ENCODE measurements at places on chromosomes 13 and 19. TPM values are rescaled to one million over a fixed set of nuclear protein-coding genes. Genes with fewer than 3 reads are reported as not detected.

- H3K36me3 ChIP-seq = peaks cover 8% of the 10 kb centered on the region
- peaks cover 73% of the 10 kb centered on the region for H3K4me1 ChIP-seq
- peak overlapping the region; percentile 1 for H3K27ac ChIP-seq
- H3K27me3 ChIP-seq = no peaks in the 10 kb centered on the region
Measured at GRCh38 chr19:1206150-1206863, 729 bp downstream of the STK11 start.

GRCh38 chr13:47008318-47008717 is 111.5 kb upstream of the HTR2A start:
- no peaks in the 10 kb centered on the region for H3K4me1 ChIP-seq
- H3K27ac ChIP-seq = no peak overlapping the region
- H3K36me3 ChIP-seq = no peaks in the 10 kb centered on the region
- no peak overlapping the region for H3K4me3 ChIP-seq
- no peak for DNase-seq

DNA sequence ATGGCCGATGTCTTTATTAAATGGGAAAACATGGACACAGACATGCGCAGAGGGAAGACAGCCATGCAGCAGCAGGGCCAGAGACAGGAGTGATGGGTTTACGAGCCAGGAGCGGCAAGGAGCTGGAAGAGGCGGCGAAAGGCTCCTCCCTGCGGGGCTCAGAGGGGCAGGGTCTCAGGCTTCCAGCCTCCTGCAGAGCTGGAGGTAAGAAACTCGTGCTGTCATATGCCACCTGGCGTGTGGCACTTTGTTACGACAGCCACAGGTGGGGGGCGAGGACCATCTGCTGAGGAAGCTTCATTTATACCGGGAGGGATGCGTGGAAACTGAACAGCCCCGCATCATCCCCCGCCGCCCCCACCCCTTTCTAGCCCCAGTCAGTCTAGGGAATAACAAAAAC is 52.0 kb upstream of the SPACA7 start:
- no peak overlapping the region for H3K4me3 ChIP-seq
- no peaks in the 10 kb centered on the region for H3K27me3 ChIP-seq
- H3K36me3 ChIP-seq = no peaks in the 10 kb centered on the region
- H3K4me1 ChIP-seq = no peaks in the 10 kb centered on the region

DNA sequence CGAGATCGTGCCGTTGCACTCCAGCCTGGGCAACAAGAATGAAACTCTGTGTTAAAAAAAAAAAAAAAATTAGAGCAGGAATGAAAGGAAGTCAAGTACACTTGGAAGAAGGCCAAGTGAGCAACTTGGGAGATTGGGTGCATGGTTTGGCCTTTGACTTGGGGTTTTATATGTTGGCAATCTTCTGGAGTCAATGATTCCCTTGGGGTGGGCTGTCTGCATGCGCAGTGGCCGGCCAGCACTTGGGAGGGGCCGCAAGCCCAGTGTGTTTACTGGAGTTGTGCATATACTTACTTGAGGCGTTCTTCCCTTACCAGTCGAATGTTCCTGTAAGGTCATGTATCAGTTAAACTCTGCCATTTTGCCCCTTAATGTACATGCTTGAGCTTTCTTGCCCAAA is 103.9 kb downstream of the FAM216B start:
- no peaks in the 10 kb centered on the region for H3K4me1 ChIP-seq
- DNase-seq = no peak
- no peak overlapping the region for H3K4me3 ChIP-seq
- H3K27ac ChIP-seq = no peak overlapping the region
- peaks cover 9% of the 10 kb centered on the region for H3K36me3 ChIP-seq
- H3K27me3 ChIP-seq = no peaks in the 10 kb centered on the region

GRCh38 chr19:38227287-38228004 is 3.4 kb upstream of the DPF1 start:
- H3K4me1 ChIP-seq = peaks cover 33% of the 10 kb centered on the region
- H3K36me3 ChIP-seq = no peaks in the 10 kb centered on the region
- no peak overlapping the region for H3K4me3 ChIP-seq
- H3K27me3 ChIP-seq = peaks cover 73% of the 10 kb centered on the region

DNA sequence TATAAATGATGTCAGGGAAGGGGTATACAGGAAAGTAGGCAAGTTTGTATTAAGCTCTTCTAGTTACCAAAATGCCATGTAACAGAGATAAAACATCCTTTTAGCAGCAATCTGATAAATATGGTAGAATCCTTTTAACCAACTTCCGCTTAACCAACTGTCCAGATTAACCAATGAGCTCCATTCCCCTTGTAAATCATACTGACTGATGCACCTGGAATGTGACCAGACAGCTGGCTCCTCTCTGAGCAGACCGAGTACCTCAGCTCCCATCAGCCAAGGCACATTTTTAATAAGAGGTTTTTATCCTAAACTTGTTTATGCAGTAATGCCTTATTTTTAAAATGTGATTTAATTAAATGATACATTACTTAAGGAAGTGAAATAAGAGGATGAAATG is 66.4 kb downstream of the KLF12 start:
- H3K27me3 ChIP-seq = no peaks in the 10 kb centered on the region
- H3K36me3 ChIP-seq = peaks cover 5% of the 10 kb centered on the region
- no peak for DNase-seq
- peaks cover 49% of the 10 kb centered on the region for H3K4me1 ChIP-seq

DNA sequence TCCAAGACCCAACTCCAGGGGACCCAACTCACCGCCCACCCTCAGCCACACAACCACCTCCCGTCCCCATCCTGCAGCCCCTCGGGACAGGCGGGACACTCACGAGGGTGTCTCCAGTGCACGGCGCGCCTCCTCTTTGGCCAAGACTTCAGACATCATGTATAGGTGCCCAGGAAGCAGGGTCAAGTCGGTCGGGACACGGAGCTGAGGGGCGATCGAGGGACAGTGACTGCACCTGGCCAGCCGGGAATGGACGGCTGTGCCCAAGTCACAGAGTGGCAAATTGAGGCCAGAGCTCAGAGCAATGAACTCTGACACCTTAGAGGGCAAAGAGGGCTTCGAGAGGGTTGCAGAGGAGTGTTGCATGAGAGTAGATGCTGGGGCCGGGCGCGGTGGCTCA is 8.8 kb downstream of the STAP2 start:
- no peak overlapping the region for H3K4me3 ChIP-seq
- no peaks in the 10 kb centered on the region for H3K36me3 ChIP-seq
- no peaks in the 10 kb centered on the region for H3K27me3 ChIP-seq
- no peak overlapping the region for H3K27ac ChIP-seq
- DNase-seq = no peak

DNA sequence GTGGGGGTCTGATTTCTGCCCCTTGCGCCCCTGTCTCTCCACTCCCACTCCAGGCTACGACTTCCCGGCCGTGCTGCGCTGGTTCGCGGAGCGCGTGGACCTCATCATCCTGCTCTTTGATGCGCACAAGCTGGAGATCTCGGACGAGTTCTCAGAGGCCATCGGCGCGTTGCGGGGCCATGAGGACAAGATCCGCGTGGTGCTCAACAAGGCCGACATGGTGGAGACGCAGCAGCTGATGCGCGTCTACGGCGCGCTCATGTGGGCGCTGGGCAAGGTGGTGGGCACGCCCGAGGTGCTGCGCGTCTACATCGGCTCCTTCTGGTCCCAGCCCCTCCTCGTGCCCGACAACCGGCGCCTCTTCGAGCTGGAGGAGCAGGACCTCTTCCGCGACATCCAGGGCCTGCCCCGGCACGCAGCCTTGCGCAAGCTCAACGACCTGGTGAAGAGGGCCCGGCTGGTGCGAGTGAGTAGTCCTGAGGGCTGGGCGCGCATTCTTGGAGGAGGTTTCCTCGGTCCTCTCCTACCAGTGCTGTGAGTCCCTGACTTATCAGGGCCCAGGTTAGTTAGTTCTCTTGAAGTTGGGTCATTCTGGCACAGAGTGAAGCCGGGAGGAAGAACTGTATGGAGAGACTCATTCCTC is 12.7 kb downstream of the EHD2 start:
- no peak for DNase-seq
- peaks cover 14% of the 10 kb centered on the region for H3K4me1 ChIP-seq
- peaks cover 21% of the 10 kb centered on the region for H3K27me3 ChIP-seq
- no peaks in the 10 kb centered on the region for H3K36me3 ChIP-seq
- no peak overlapping the region for H3K27ac ChIP-seq

DNA sequence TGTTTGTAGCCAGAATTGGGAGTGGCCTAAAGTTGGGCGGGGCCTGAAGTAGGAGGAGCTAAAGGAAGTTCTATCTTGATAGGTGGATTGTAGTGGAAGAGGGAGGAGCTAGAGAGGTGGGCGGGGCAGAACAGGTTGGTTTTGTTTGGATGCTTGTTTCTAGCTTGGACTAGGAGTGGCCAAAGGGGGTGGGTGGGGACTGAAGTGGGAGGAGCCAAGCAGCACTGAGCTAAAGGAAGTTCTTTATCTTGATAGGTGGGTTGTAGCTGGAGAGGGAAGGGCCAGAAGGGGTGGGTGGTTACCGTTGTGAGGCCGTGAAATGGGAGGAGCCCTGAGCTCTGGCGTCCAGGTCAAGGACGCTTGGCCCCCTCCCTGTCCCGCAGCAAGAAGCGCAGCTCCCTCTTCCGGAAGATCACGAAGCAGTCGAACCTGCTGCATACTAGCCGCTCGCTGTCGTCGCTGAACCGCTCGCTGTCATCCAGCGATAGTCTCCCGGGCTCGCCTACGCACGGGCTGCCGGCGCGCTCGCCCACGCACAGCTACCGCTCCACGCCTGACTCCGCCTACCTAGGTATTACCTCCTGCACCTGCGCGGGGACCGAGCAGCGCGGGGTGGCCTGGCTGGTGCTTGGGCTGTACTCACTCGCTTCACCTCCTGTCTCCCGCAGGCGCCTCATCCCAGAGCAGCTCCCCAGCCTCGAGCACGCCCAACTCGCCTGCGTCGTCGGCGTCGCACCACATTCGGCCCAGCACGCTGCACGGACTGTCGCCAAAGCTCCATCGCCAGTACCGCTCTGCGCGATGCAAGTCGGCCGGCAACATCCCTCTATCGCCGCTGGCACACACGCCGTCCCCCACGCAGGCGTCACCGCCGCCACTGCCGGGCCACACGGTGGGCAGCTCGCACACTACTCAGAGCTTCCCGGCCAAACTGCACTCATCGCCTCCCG is 8.0 kb downstream of the DNASE2 start:
- H3K27me3 ChIP-seq = no peaks in the 10 kb centered on the region
- no peak overlapping the region for H3K27ac ChIP-seq
- peak overlapping the region; percentile 26 for H3K4me3 ChIP-seq
- peaks cover 25% of the 10 kb centered on the region for H3K36me3 ChIP-seq
- peak; percentile 33 for DNase-seq

DNA sequence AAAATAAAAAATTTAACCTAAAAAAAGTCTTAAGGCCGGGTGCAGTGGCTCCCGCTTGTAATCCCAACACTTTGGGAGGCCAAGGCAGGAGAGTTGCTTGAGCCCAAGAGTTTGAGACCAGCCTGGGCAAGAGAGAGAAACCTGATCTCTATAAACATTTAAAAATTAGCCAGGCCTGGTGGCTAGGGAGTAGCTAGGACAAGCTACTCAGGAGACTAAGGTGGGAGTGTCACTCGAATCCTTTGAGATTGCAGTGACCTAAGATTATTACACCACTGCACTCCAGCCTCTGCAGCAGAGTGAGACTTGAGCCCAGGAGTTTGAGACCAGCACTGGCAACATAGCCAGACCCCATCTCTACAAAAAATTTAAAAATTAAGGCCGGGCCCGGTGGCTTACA is 1.1 kb downstream of the CCDC97 start:
- H3K36me3 ChIP-seq = peaks cover 31% of the 10 kb centered on the region
- H3K4me3 ChIP-seq = peak overlapping the region; percentile 64
- H3K27me3 ChIP-seq = no peaks in the 10 kb centered on the region
- no peak for DNase-seq

Gene NLRP9
- not detected for total RNA-seq

Gene SOX21
- total RNA-seq = not detected

Gene ZNF491
- 1.1 TPM for total RNA-seq

Gene NEK5
- total RNA-seq = not detected

Gene SIGLEC11
- total RNA-seq = 0.08 TPM

Gene SULT2A1
- not detected for total RNA-seq
